ENCODE measurements at places on chromosomes 3 and 15. TPM values are rescaled to one million over a fixed set of nuclear protein-coding genes. Genes with fewer than 3 reads are reported as not detected.

IL16 gene
- total RNA-seq, result 4.9 TPM

GNAT1 gene
- total RNA-seq, result not detected

TMCO5A gene
- not detected for total RNA-seq

CD96 gene
- not detected for total RNA-seq

CCDC39 gene
- 0.06 TPM for total RNA-seq

MAP6D1 gene
- 1.2 TPM for total RNA-seq

EIF4A2 gene
- 803 TPM for total RNA-seq

ARHGEF26 gene
- total RNA-seq, result 1.3 TPM

ZPLD1 gene
- total RNA-seq, result not detected

ROBO2 gene
- total RNA-seq, result under 0.01 TPM

NDUFB4 gene
- 32.7 TPM for total RNA-seq

PAQR5 gene
- under 0.01 TPM for total RNA-seq

MTMR10 gene
- total RNA-seq, result 52.6 TPM

RBP2 gene
- total RNA-seq, result not detected

ACTC1 gene
- 0.49 TPM for total RNA-seq

ALDH1L1 gene
- not detected for total RNA-seq

SCN11A gene
- total RNA-seq, result 0.06 TPM

NMNAT3 gene
- total RNA-seq, result 0.81 TPM

TRH gene
- not detected for total RNA-seq

ADCY5 gene
- total RNA-seq, result 0.06 TPM

MEIS2 gene
- total RNA-seq, result 9.7 TPM

POLQ gene
- total RNA-seq, result 7.8 TPM
